ENCODE measurements at places on chromosomes 2 and 18.

- DNase-seq: no peak
Measured at GRCh38 chr2:37654932-37655841, 16.3 kb downstream of the CDC42EP3 start.

DNA sequence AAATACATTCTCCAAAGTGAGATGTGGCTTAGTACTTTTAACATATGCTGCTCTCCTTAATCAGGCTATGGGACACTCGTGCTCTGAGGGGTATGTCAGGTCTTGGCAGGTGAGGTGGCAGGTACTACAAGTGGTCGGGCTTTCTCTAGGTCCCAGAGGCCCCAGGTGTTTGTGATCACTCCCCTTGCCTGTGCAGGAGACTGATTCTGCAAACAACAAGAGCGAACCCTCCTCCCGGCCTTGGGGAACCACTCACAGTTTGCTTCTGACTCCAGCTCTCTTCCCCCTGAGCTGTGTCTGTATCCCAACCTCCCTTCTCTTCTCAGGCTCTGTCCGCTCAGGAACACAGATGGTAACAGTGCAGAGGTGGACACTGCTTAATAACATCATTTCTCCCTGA lies 48.1 kb downstream of the ATOH8 start:
- DNase-seq: no peak

DNA sequence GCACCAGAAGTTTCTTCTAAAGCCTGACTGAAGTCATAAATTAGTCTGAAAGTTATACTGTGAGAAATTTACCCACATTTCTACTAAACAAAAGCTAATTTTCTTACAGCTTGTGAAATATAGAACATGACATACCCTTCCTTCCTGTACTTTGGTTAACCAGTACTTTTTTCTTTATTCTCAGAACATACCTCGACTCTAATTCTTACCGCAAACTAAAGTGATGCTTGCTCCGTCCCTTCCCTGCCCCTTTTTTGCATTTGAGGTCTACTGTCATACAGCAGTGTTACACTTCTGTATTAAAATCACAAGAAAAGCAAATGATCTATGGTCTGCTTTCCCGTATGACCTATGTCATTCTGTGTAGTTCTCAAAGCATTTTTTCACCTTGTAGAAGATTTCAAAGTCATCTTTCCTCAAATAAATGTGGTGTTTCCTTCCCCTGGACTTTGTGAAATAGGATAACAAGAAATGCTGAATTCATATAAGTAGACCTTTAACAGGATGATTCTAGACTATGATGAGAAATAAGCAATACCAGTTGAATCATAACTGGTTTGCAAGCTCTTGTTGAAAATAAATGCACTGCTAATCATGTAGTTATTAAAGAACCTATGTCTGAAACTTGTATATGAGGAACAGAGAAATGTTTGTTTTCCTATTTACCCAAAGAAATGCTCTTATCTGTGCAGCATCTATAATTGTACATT lies 30.4 kb downstream of the CYTIP start:
- no peak for DNase-seq

GRCh38 chr2:8146132-8147005 lies 535.5 kb upstream of the ID2 start:
- DNase-seq: no peak

DNA sequence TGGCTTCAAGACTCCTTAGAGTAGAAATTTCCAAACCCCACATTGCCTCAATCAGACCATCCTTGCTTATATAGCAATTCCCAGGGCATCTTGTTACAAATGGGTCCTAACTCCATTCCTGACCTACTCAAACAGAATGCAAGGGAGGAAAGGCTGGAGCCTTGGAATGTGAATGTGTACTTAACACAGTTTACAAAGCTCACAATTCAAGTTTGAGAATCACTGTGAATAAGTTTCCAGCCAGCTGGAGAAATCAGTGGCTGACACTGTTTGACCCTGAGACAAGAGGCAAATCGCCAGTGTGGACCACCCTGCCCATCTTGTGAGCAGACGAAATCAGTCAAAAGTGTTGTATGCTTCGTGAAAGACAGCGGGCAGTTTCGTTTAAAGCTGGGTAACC lies 65.5 kb downstream of the SOWAHC start:
- no peak for DNase-seq

DNA sequence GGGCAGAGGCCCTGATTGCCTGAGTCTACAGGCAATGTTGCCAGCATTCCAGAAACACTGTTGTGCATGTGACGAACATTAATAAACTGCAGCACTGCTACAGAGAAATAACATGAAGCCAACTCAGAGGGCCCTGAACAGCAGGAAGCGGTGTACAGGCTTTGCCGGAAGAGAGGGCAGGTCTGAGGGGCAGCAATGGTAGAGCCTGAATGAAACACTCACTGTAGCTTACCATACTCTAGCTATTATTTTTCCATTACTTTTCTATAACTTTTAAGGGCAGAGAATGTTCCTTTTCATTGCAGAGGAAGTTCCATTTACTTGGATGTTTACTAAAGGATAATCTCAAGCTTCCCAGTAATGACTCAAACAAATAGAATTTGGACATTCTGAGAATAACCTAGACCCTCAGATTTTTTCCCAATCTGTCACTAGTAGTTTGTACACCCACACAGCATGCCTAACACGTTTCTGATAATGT lies 150.4 kb downstream of the MTX2 start:
- no peak for DNase-seq

Measured in Ammon's horn (tissue), 1 donor.